Stimulated activated CD4-positive, alpha-beta T cell treated with anti-CD3 and anti-CD28 coated beads, Interleukin-1b, Interleukin-23, amount 100 ng/mL, for 1 hour (primary cell): ENCODE measurements at places on chromosomes 5 and 9.

DNA sequence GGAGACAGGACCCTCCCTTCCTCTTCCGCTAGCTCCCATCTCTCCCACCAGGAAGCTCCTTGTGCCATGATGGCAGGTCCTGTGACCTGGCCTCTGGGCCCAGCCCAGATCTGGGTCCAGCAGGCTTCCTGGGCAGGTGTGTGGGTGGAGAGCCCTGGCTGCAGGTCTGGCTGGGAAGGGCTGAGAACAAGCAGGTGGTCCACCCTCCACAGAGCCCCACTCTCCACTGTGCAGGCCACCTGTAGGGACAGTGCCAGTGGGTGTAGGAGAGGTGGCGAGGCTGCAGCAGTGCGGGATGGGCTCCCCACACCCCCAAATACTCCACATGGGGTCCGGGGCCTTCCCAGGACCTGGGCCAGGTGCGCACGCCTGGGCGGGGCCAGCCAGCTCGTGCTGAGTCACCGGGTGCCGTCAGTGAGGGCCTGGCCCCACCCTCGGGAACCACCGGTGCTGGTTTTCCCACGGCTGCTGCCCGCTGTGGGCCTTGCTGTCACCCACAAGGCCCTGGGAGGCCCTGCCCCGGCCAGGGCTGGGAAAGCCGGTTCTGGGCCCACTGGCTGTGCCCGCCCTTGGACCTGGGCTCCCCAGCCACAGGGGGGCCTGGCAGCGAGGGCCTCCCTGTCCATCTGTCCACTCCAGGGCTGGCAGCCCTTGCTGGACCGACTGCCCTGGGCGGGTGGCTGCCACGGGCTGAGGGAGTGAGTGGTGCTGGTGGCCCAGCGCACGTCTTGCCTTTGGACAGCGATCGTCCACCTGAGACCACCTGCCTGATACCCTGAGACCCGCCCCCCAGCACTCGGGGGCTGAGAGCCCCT is 9.3 kb upstream of the NRARP start:
- no peak for DNase-seq

DNA sequence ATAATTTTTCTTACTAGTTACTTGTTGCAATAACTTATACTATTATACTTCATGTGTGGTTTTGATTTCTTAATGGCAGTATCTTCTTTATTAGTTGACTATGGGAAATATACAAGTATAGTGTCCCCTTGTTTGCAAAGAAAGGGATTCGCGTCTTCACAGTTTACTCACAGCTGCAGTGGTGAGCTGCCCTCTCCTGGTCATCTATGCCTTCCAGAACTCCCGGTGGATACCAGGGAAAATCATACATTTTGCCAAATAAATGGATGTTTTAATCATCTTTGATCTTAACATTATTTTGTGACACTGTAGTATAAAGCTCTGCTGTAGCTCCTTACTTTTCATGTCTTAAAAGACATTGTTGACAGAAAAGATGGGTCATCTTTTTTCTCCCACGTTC is 142.0 kb downstream of the ZCCHC7 start:
- DNase-seq: no peak

GRCh38 chr9:112050544-112051475 is 124.3 kb downstream of the SUSD1 start:
- DNase-seq: no peak

- DNase-seq: no peak
Measured at GRCh38 chr5:52356311-52356918, 431.3 kb upstream of the ITGA1 start.

DNA sequence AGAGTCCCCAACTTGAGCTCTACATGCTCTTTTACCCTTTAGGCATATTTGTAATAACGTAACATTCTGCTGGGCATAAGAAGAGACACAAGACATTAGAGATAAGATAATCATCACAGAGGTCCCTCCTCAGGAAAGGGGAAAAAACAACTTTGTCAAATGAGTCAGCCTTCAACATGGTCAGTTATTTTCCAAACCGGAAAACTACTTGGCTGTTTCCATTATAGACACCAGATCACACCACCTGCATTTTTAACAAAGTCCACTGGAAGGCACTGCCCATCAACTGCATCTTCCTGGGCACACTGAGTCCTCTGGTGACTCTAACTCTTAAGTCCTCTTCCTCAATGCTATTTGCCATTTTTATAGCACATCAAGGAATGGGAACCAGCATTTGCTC is 221.8 kb downstream of the FAM114A2 start:
- DNase-seq: no peak

- DNase-seq: no peak
Measured at GRCh38 chr9:79461712-79462111, 110.1 kb upstream of the TLE4 start.

GRCh38 chr5:158013303-158013702 is 154.4 kb upstream of the CLINT1 start:
- DNase-seq: no peak
